Prostate gland (tissue), 2 donors: ENCODE measurements at places on chromosomes 3 and 15. TPM values are rescaled to one million over a fixed set of nuclear protein-coding genes. Genes with fewer than 3 reads are reported as not detected.

DNA sequence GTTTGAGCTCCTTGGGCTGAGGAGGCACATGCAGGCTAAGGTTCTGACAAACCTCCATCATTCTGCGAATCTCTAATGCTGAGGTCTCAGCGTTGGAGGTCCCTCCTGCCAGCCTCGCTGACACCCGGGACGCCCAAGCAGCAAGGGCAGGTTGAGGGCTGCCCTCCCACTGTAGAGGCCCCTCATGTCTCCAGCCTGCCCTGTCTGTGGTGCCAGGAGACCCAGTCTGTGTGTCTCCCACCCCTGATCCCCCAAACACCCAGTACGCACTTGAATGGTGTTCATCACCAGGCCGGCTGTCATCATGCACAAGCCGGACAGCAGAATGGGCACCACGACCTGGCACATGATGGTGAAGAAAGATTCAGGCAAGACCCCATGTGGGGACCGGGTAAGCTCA lies 27.8 kb downstream of the SLC41A3 start:
- no peak for DNase-seq

- no peak for DNase-seq
Measured at GRCh38 chr3:183033746-183034145, 53.4 kb upstream of the DCUN1D1 start.

Gene SEMA3G
- 3.5 TPM for total RNA-seq

Gene SERPINI2
- 3.1 TPM for total RNA-seq

GRCh38 chr3:165830746-165831145 lies 6.5 kb downstream of the BCHE start:
- no peak for DNase-seq

- DNase-seq: no peak
Measured at GRCh38 chr3:53817809-53818208, 28.4 kb downstream of the CHDH start.

DNA sequence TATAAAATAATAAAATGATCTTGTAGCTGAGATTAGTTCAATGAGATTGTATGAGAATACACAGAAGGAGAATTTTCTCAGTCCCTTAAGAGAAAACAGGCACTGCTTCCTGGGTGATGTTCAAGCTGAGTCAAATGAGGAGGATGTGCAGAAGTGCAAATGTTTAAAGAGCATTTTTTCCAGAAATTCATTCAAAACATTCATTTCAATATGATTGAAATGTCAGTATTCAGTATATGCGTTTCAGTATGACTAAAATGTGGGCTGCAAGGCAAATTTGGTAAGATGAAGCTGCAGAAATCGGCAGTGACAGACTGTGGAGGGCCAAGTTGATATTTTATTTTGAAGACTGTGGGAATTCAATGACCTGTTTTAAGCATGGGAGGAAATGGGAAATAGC lies 19.3 kb upstream of the PYDC2 start:
- DNase-seq: no peak

- DNase-seq: no peak
Measured at GRCh38 chr3:97872525-97873042, 50.8 kb downstream of the CRYBG3 start.

- no peak for DNase-seq
Measured at GRCh38 chr3:73786321-73786807, 161.6 kb upstream of the PDZRN3 start.

DNA sequence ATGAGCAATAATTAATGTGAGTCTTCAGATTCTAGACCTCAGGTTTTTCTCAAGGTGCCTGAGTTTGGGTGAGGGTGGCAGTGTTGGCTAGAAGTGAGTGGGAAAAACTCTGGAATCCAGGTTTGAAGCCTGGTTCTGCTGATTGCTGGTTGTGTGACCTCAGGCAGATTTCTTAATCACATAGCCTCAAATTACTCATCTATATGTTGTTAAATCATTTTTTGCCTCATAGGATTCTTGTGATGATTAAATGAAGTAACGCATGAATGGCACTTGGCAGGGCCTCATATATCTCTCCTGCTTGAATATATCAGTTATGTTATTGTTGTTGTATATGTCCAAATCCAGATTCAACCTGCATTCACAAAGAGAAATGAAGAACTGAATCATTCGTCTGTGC lies 60.5 kb downstream of the NR2F2 start:
- no peak for DNase-seq

Gene ADIPOQ
- not detected for total RNA-seq

Gene ISLR2
- 4.3 TPM for total RNA-seq

GRCh38 chr15:47929138-47929803 lies 191.5 kb upstream of the SLC24A5 start:
- DNase-seq: no peak

Gene HYKK
- total RNA-seq: 6.2 TPM

DNA sequence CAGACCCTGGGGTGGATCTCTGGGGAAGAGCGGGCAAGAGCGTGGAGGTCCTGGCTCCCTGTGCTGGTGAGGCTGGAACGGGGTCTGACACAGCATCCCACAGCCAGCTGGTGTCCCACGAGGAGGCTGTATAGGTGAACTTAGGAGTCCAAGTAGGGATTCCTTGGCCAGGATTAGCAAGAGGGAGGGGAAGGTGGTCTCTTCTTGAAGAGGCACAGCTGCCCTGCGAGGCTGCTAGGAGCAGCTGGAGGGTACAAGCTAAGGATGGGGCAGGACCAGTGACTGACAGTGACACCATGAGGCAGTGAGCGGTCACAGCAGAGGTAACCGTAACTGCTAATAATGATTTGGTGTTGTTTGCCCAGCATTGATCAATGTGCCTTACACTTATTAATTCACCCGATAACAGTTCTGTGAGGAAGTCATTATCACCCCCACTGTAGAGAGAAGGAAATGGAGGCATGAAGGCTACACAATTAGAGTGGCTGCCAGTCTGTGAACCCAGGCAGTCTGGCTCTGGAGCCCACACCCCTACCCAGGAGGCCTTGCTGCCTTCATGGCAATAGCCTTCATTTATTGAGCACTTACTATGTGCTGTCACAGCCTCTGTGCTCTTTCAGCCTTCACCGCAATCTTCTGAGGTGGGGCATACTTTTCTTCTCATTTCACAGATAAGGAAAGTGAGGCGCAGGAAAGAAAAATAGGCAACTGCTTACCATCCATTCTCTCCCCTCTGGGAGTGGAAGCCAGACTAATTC lies 59.4 kb downstream of the TMEM44 start:
- DNase-seq: no peak

DNA sequence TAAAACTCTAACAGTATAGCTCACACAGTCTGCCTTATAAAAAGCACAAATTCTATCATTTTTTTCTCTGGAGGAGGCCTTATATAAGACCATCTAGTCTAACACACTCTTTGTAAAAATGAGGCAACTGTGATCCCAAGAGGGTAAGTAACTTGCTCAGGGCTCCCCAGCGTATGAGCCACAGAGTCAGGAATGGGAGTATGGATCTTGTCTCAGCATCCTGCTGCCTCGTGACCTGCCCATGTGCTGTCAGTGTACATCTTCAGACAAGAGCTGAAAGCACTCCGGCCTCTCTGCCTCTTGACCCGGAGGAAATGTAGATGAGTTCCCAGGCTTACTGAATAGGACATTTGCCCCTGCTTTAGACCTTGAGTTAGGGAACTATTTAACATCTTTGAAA lies 28.4 kb upstream of the MEF2A start:
- DNase-seq: no peak

Gene GP5
- total RNA-seq: not detected

Gene HYPK
- total RNA-seq: 19.9 TPM

DNA sequence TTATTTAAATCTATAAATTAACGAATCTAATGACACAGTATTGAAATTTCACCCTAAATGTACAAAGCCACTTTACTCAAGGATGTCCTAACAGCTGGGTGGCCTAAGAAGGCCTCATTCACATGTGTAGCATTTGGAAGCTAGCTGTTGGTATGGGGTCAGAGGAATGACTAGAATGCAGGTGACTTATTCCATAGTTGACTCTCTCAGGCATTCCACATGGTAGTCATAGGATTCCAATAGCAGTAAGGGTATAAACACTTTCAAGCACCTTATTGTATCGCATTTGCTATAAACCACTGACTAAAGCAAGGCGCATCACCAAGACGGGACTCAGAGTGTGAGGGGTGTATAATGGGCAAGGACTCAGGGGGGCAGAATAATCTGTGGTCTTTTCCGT lies 294.8 kb upstream of the EPHA3 start:
- no peak for DNase-seq

Gene POPDC2
- total RNA-seq: 26.5 TPM

Gene TMEM108
- total RNA-seq: 8.1 TPM

- no peak for DNase-seq
Measured at GRCh38 chr15:43511012-43511885, 6.2 kb upstream of the MAP1A start.

GRCh38 chr3:187051724-187052366 lies 87.5 kb downstream of the RPL39L start:
- DNase-seq: no peak

DNA sequence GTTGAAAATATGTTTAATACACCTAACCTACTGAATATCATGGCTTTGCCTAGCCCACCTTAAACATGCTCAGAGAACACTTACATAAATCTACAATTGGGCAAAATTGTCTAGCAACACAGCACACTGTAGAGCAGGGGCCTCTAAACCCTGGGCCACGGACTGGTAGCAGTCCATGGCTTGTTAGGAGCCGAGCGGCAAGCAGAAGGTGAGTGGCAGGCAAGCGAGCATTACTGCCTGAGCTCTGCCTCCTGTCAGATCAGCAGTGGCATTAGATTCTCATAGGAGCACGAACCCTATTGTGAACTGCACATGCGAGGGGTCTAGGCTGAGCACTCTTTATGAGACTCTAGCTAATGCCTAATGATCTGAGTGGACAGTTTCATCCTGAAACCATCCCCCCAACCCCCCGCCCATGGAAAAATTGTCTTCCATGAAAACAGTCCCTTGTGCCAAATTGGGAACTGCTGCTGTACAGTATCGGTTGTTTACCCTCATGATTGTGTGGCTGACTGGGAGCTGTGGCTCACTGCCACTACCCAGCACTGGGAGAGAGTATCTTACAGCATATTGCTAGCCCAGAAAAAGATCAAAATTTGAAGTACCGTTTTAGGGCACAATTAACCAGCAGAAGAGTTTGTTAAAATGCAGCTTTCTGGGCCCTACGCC lies 26.1 kb downstream of the CMSS1 start:
- DNase-seq: no peak

Gene CLK3
- 140 TPM for total RNA-seq

Gene ICE2
- total RNA-seq: 33.0 TPM

DNA sequence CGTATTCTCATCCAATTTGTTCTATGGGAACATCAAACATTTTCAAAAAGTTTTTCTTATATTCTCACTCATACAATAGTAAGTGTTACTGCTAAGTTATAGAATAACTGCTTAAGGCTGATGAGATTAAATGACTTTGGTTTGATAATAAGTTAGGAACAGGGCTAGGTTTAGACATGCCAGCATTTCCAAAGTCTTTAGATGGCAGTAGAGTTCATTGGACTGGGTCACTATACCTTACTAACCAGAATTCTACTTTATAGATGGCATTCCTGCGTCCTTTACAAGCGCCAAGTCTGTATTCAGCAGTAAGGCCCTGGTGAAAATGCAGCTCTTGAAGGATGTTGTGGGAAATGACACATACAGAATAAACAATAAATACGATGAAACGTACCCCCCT lies 21.7 kb downstream of the PLAAT1 start:
- DNase-seq: no peak
